ENCODE measurements at places on chromosomes 4 and X.

DNA sequence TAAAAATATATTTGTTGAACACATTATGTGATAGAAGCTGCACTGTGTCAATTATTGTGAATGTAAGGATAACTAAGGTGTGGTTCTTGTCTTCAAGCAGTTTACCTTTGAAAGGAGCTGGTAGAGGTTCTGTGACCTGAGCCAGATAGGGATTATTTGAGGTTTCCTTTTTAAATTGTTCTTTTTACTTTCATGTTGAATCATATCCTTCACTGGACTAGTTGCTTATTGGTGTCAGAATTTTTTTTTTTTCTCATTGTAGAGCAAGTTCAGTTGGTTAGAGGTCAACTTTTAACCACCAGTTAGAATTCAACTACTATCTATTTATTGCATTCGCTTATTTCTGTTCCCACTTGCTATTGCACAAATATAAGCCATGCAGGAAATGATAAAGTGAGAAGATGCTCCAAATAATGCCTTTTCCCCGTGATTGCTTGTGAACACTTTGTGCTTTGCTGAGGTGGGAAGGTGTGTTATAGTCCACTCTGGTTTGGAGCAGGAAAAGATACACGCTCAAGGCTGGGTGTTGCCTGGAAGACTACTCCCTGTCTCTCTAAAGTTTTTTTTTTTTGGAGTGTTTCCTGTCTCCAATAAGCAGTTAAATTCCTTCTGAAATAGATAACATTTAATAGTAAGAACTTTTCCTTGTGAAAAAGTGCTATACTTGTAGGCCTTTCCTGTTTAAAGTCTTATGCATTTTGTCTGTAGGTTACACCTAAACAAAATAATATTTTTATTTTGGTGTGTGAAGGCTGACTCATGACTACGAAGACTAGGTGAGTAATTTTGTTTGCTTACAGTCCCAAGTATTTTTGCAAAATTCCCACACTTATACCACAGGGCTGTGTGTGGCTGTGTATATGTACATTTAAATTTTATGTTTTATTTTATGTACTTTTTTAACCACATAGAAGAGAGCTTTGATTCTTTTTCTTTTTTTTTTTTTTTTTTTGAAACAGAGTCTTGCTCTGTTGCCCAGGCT, 83.8 kb upstream of the LCORL start:
- no peak for DNase-seq

DNA sequence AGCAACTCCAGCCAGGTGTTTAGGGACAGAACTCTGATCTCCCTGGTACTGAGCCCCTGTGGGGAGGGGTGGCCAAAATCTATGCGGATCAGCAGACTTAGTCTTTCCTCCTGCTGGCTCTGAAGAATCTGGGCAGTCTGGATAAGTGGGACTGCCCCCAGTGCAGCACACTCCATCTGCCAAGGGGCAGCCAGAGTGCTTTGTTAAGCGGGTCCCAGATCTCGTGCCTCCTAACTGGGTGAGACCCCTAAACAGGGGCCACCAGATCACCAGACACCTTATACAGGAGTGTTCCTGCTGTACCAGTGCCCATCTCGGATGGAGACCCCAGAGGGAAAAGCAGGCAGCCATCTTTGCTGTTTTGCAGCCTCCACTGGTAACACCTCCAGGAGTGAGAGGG, 81.5 kb upstream of the IL13RA2 start:
- DNase-seq, result no peak

DNA sequence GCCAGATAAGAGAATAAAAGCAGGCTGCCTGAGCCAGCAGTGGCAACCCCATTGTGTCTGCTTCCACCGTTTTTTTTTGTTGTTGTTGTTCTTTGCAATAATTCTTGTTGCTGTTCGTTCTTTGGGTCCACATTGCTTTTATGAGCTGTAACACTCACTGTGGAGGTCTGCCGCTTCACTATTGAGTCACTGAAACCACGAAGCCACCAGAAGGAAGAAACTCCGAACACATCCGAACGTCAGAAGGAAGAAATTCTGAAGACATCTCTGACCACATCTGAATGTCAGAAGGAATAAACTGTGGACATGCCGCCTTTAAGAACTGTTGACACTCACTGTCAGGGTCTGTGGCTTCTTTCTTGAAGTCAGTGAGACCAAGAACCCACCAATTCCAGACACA, 110.5 kb downstream of the PCDH18 start:
- DNase-seq, result no peak

DNA sequence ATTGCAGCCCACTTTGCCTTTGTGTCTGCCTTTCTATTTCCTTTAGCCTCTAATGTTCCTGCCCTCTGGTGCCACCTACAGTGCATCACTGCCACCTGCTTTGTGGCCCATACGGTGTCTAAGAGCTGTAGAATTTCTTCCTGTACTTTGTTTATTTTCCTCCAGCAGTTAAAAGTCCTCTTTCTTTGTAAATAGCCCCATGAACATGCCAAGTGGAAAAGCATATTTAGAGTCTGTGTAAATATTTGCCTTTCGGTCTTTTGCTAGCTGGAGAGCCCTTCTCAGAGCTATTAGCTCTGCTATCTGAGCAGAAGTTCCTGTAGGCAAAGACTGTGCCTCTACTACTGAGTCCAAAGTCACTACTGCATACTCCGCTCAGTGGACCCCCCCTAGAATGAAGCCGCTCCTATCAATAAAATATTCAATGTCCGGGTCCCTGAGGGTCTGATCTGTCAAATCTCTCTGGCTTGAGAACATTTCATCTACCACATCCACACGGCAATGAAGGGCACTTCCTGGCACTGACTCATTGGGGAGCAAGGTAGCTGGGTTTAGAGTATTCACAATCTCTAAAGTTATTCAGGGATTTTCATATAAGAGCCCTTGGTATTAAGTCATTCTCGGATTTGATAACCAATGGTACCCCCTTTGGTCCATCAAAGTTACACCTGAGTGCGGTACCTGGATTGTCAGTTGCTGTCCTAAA, 36.3 kb downstream of the SULT1E1 start:
- no peak for DNase-seq

GRCh38 chr4:73674451-73674919, 54.2 kb upstream of the RASSF6 start:
- no peak for DNase-seq

GRCh38 chr4:186726426-186727168, 2.9 kb upstream of the FAT1 start:
- DNase-seq, result no peak

DNA sequence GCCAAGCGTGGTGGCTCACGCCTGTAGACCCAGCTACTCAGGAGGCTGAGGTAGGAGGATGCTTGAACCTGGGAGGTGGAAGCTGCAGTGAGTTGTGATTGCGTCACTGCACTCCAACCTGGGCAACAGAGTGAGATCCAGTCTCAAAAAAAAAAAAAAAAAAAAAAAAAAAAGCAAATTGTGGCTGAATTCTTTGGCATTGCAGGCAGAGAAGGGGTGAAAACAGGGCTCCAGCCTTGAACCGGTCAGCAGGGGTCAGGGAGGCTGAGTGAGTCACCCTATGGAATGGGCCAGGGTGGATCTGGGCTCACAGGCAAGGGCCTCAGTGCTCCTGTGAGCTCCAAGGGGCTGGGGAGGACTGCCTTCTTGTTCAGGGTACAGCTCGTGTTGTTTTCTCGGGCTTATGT, 13.2 kb upstream of the FAM3A start:
- no peak for DNase-seq

DNA sequence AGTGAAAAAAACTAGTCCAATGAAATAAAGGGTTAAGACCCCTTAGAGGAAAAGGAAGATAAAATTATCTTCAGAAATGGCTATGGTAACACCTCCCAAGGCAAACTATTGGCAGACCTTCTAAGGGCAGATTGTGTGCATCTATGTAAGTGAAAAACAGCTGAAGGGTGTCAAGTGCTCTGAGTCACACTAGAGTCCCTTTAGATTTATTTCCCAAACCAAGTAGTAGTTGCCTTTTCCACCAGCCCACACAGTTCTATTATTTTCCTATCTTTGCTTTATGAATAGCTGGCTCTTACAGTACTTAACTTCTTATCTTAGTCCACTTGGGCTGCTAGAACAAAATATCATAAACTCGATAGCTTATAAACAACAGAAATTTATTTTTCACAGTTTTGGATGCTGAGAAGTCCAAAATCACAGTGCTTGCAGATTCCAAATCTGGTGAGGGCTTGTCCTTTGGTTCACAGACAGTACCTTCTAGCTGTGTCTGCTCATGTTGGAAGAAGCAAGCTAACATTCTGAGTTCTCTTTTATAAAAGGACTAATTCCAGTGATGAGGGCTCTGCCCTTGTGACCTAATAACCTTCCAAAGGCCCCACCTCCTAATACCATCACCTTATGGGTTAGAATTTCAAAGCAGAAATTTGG, 143.6 kb downstream of the GRID2 start:
- DNase-seq, result no peak

GRCh38 chrX:130155564-130155963, 10.1 kb downstream of the AIFM1 start:
- no peak for DNase-seq

GRCh38 chrX:9500584-9500983, 35.7 kb downstream of the TBL1X start:
- no peak for DNase-seq

DNA sequence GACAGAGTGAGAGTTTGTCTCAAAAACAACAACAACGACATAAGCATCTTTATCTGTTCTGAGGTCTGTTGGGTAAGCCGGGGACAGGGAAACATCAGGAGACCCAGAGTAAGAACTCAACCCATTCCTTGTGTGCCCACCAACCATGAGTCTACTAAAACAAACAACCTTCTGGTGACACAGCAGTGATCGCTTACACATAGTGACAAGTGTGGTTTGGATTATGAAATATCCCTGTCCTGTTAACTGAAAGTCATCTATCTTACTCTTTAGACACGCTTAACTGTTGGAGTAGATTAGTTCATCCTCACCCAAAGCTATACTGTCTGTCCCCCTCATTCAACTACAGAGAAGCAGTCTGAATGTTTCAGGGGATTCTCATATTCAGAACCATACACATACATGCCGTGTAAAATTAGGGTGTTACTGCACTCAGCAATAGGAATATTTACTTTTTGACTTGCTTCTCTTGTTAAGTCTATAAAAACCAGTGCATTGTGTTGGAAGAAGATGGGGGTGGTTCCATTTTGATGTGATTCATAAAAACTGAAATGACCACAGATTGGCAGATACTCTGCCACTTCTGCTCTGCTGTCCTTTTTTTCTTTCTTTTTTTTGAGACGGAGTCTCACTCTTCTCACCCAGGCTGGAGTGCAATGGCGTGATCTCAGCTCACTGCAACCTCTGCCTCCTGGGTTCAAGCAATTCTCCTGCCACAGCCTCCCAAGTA, 27.4 kb downstream of the PHKA2 start:
- no peak for DNase-seq

DNA sequence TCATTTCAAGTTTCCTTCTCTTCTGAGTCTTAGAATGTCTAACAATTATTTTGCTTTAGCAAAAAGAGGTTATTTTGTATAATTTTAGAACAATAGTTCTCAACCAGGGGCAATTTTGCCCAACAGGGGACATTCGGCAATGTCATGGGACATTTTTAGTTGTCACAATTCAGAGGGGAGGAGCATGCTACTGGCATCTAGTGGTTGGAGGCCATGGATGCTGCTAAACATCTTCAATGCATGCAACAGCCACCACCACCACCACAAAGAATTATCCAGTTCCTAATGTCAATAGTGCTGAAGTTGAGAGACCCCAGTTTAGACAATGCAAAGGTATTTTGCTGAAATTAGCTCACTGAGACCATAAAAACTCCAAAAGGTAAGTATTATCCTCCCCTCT, 122.5 kb downstream of the ARHGAP6 start:
- DNase-seq, result no peak

DNA sequence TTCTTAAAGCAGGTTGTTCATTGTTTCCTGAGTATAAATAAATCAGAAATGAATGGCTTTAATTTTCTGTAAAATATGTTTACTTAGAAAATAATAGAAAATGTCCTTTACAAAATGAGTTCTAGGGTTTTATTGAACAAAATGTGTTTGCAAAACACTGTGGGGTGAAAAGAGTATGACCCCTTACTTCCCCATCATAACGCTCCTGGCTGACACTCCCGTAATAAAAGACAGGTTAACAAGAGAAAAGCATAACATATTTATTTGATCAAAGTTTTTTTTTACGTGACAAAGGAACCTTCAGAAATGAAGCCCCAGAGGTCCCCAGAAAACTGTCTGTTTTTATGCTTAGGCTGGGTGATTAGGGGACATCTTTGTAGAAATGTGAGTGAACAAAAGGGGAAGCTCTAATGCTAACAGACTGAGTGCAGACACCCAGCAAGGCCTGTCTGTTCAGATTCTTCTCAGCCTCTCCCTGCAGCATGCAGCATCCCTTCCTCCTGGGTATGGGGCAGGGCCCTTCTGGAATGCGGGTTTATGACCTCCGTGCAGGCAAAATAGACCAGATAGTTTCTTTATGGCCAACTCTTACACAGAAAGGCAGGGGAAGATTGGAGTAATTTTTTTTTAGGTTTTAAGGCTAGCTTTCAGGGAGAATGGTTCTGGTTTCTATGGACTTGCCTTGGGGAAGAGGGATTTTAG, 26.1 kb downstream of the ZFP42 start:
- DNase-seq, result no peak

DNA sequence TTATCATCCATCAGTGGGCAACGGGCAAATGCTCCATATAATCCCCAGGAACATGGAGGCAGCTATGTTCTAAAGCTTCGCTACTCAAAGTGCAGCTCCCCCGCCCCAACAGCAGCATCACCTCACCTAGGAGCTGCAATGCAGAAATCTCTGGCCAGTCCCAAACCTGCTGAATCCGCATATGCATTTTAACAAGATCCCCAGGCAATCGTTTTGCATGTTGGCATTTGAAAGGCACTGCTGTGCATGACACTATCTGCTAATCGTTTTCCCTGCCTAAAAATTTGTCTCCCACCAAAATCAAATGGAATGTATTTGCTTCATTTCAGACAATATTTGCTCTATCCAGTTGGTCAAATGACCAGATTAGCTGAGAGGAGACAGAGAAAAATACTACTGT, 15.2 kb downstream of the ADGRG2 start:
- peak; percentile 82 for DNase-seq

DNA sequence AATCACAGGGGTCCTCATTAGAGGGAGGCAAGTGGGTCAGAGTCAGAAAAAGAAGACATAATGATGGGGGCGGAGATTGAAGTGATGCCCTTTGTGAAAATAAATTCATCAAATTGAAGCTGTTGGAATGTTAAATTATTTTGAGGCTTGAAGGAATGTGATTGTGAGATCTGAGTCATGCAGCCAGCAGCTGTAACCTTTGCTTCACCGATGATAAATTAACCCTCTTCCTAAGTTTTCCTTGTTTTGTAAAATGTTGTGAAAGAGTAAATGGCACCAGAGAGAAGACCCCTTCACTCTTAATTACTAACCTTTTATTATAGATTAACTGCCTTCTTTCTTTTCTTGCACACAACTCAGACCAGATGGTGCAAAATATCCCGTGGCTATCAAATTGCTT, 47.7 kb upstream of the FAM9A start:
- DNase-seq, result no peak

DNA sequence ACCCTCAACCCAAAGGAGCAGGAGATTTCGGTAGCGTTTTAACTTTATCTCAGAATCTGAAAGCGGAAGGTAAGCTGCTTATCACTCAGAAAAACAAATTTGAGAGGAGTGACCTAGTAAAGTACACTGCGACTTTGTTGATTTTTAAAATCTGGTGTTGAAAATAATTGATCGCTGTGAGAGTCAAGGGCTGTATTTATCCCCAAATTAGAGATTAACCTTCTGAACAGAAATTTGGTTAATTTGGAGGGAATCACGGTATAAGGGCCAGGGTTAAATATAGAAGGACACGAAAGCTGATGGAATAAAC, 212 bp downstream of the CLCN4 start:
- no peak for DNase-seq

GRCh38 chrX:133477986-133478385, 62.7 kb upstream of the GPC4 start:
- DNase-seq, result no peak
